ENCODE measurements at places on chromosomes 1 and 21. TPM values are rescaled to one million over a fixed set of nuclear protein-coding genes. Genes with fewer than 3 reads are reported as not detected.
A peak's percentile ranks its signal among the peaks of the same experiment; 100 is the strongest.

GRCh38 chr1:210697185-210697584 is 368.5 kb downstream of the HHAT start:
- peaks cover 6% of the 10 kb centered on the region for H3K4me1 ChIP-seq
- DNase-seq = no peak
- no peak overlapping the region for H3K4me3 ChIP-seq
- H3K27me3 ChIP-seq = no peaks in the 10 kb centered on the region

- H3K4me3 ChIP-seq = no peak overlapping the region
- no peaks in the 10 kb centered on the region for H3K4me1 ChIP-seq
- H3K36me3 ChIP-seq = no peaks in the 10 kb centered on the region
These were observed 37.2 kb upstream of the AIM2 start for GRCh38 chr1:159113596-159114433.

GRCh38 chr1:92483610-92484471 is 2.9 kb downstream of the GFI1 start:
- H3K27me3 ChIP-seq = peaks cover 95% of the 10 kb centered on the region
- no peaks in the 10 kb centered on the region for H3K36me3 ChIP-seq
- DNase-seq = no peak
- peak overlapping the region; percentile 57 for H3K4me3 ChIP-seq

- no peaks in the 10 kb centered on the region for H3K36me3 ChIP-seq
- H3K27me3 ChIP-seq = no peaks in the 10 kb centered on the region
- DNase-seq = no peak
- H3K27ac ChIP-seq = no peak overlapping the region
- H3K4me1 ChIP-seq = no peaks in the 10 kb centered on the region
These were observed 19.6 kb downstream of the SSR2 start for GRCh38 chr1:156001021-156001661.

- no peaks in the 10 kb centered on the region for H3K27me3 ChIP-seq
- H3K4me3 ChIP-seq = no peak overlapping the region
- H3K27ac ChIP-seq = no peak overlapping the region
- peaks cover 66% of the 10 kb centered on the region for H3K4me1 ChIP-seq
- no peak for DNase-seq
These were observed 142.2 kb downstream of the SLC45A1 start for GRCh38 chr1:8460132-8460544.

GRCh38 chr1:68704800-68705443 is 208.0 kb upstream of the DEPDC1 start:
- no peaks in the 10 kb centered on the region for H3K36me3 ChIP-seq
- H3K4me3 ChIP-seq = no peak overlapping the region
- DNase-seq = no peak
- H3K4me1 ChIP-seq = peaks cover 14% of the 10 kb centered on the region

GRCh38 chr1:28790377-28791035 is 21.5 kb upstream of the OPRD1 start:
- H3K4me1 ChIP-seq = peaks cover 2% of the 10 kb centered on the region
- no peak for DNase-seq
- no peak overlapping the region for H3K27ac ChIP-seq
- no peaks in the 10 kb centered on the region for H3K27me3 ChIP-seq

DNA sequence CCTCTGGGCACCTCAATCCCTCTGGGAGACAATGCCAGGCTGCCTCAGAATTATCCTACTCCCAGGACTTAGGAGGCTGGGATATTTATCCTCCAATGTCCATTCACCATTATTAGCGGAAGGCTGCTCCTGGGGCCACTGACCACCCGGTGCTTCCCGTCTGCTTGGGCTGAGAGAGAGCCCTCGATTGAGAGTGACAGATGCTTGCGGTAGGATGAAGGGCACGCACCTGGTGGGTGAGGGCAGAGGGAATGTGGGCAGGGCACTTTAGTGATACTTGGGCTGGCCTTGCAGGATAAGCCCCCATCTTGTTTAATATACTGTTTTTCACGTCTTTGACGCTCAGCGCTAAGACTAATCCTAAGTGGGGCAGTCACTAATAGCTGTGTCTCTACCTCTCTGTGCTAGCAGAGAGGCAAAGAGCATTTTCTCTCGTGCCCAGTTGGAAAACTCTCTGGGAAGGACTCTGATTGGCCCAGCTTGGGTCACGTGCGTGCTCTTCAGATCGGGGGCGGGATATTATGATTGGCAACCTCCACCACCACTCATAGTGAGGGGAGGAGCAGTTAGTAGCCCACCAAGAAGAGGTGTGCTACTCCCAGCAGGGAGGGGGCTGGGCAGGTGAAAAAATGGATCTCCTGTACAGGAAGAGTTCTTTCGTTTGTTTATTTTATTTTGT is 10.6 kb upstream of the PARS2 start:
- H3K27me3 ChIP-seq = no peaks in the 10 kb centered on the region
- H3K27ac ChIP-seq = no peak overlapping the region
- no peak for DNase-seq
- H3K4me1 ChIP-seq = no peaks in the 10 kb centered on the region
- no peaks in the 10 kb centered on the region for H3K36me3 ChIP-seq

GRCh38 chr1:114320586-114320985 is 166.9 kb upstream of the SYT6 start:
- no peak overlapping the region for H3K4me3 ChIP-seq
- H3K36me3 ChIP-seq = no peaks in the 10 kb centered on the region
- DNase-seq = no peak
- H3K27me3 ChIP-seq = no peaks in the 10 kb centered on the region

SH2D5 gene
- total RNA-seq = 7.2 TPM

REN gene
- total RNA-seq = not detected

HAO2 gene
- total RNA-seq = not detected

SASS6 gene
- 2.5 TPM for total RNA-seq

MEAF6 gene
- total RNA-seq = 55.2 TPM

PTGER3 gene
- 5.4 TPM for total RNA-seq

CYP4B1 gene
- total RNA-seq = 150 TPM

All from esophagus muscularis mucosa (tissue), 4 donors.